ENCODE measurements at places on chromosomes 7 and 10.

GRCh38 chr7:108310351-108310750 lies 145.9 kb downstream of the NRCAM start:
- DNase-seq, result no peak

DNA sequence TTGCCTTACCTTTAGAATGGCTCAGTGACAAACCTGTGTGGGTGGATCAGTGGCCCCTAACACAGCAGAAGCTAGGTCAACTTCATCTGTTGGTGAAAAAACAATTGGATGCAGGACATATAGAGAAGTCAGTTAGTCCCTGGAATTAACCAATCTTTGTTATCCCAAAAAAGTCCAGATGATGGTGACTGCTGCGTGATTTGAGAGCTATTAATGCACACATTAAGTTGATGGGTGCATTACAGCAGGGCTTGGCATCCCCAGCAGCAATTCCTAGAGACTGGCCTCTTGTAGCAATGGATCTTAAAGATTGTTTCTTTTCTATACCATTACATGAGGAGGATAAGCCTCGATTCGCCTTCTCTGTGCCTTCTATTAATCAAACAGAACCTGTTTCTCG lies 33.3 kb downstream of the OR13A1 start:
- DNase-seq, result no peak

- DNase-seq, result no peak
Observed at GRCh38 chr7:76377186-76377918, 18.6 kb upstream of the YWHAG start.

- no peak for DNase-seq
Observed at GRCh38 chr10:35182631-35183510, 56.2 kb downstream of the CREM start.

All from foreskin keratinocyte (primary cell).